RCC 7860 (cell line): ENCODE measurements at places on chromosomes 12 and 14.

- no peak for DNase-seq
Measured at GRCh38 chr12:5417500-5417899, 14.4 kb upstream of the NTF3 start.

DNA sequence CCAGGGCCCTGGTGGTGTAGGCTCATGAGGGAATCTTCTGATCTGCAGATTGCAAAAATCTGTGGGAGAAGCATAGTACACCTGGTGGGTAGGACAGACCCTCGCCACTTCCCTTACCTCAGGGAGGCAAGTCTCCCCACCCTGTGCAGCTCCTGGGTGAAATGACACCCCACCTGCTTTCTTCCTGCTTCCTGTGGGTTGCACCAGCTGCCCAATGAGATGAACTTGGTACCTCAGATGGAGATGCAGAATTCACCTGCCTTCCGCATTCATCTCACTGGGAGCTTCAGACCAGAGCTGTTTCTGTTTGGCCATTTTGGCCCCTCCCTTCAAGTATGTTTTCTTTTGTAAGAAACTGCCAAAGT is 4.7 kb downstream of the CLEC2D start:
- no peak for DNase-seq

DNA sequence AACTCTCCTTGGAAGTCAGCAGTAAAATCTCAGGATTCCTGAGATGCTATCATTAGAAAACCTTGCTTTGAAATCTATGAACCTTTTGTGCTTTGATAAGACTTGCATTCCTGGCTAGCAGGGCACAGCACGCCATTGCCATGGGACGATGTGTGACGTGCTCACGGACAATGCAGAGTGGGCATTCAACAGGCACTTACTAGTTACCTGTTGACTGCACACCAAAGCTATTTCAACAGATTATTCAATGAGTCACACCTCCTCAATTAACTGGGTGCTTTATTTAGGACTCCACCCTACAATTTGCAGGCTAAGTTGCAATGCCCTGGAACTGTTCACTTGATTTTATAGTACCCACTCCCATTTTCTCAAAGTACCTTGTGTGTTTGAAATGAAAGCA is 11.3 kb downstream of the NOS1 start:
- no peak for DNase-seq

DNA sequence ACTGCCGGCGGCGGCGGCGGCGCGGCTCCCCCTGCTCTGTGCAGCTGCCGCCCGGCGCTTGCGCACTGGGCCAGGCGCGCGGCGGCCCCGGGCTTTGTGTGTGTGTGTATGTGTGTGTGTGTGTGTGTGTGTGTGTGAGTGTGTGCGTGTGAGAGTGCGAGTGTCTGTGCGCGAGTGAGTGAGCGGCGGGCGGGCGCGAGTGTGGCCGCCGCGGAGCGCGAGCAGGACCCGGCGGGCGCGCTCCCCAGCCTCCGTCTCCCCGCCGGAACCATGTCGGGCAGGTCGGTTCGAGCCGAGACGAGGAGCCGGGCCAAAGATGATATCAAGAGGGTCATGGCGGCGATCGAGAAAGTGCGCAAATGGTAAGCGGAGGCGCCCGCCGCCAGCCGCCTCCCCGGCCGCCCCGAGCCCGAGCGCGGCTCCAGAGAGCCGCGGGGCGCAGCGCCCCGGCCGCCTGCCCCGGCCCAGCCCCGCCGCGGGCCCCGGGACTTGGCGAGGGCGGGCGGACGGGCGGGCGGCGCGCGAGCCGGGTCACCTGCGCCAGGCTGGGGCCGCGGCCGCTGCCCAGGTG is at the start of gene BCL7A:
Gene BCL7A (plus strand): TSS at position 63 of the 571 bp plus-strand sequence. CDS start 208 bp downstream, at position 271.
- peak; percentile 20 for DNase-seq

GRCh38 chr12:132152953-132153352 is 8.7 kb downstream of the NOC4L start:
- DNase-seq, result no peak

DNA sequence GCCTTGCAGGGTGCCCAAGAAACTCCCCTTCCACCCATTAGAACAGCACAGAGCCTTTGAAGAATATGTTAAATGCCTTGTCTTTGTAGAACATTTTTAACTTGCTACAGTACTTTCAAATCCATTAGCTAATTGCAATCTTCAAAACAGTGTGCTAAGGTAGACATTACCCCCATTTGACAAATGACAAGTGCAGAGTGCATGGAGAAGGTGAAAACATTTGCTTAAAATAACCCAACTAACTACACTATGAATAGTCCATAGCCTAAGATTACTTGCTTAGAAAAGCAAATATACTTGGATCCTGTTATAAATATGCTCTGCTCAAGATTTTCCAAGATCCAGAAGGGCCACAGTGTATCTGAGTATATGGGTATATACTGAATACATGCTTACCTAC is 87.0 kb upstream of the G2E3 start:
- no peak for DNase-seq

GRCh38 chr12:19251481-19252132 is 122.1 kb downstream of the PLEKHA5 start:
- no peak for DNase-seq

DNA sequence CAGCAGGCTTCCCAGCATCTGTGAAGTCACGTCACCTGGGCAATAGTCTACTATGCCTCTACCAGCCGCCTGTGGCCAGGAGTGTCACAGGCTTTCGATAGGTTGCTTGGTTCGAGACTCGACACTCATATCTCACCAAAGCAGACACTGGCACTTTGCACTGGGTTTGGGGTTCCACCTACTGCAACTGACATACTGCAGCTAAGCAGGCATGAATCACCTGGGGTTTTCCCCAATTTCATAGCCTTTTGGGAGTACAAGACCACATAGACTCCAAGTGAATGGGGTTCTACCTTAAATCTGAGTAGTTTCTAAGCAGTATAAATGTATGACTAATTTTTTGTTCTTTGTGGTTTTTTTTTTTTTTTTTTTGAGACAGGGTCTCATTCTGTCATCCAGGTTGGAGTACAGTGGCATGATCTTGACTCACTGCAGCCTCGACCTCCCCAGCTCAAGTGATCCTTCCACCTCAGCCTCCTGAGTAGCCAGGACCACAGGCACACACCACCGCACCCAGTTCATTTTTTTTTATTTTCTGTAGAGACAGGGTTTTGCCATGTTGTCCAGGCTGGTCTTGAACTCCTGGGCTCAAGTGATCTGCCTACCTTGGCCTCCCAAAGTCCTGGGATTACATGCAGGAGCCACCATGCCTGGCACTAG is 32.1 kb downstream of the DMAC2L start:
- peak; percentile 66 for DNase-seq

- DNase-seq, result no peak
Measured at GRCh38 chr12:59131462-59131861, 211.2 kb upstream of the LRIG3 start.

GRCh38 chr12:27521066-27521465 is 2.9 kb upstream of the PPFIBP1 start:
- no peak for DNase-seq
